ENCODE measurements at places on chromosomes 3 and 15. TPM values are rescaled to one million over a fixed set of nuclear protein-coding genes. Genes with fewer than 3 reads are reported as not detected.

The TRIM71 gene
- total RNA-seq, result not detected

GRCh38 chr3:146308682-146309081 is 57.8 kb upstream of the PLSCR4 start:
- peak; percentile 100 for DNase-seq

The BUB1B gene
- 15.2 TPM for total RNA-seq

The KBTBD8 gene
- total RNA-seq, result 1.1 TPM

DNA sequence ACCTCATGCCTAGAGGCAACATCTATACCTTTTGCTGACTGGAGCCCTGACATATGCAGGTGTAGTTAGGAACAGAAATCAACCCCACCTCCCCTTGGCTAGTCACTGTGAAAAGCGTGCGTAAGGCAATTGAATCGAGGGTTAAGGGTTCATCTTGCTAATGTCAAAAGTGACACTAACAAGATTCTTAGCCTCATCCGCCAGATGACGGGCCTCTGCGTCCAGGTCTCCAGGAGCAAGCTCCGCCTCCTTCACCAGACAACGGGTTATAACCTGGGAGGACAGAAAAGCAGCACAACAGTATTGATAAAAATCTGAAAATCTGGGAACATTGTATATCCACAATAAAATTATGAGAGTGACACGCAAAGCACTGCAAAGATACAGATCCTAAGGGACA is 4.7 kb downstream of the SELENOS start:
- DNase-seq, result no peak

DNA sequence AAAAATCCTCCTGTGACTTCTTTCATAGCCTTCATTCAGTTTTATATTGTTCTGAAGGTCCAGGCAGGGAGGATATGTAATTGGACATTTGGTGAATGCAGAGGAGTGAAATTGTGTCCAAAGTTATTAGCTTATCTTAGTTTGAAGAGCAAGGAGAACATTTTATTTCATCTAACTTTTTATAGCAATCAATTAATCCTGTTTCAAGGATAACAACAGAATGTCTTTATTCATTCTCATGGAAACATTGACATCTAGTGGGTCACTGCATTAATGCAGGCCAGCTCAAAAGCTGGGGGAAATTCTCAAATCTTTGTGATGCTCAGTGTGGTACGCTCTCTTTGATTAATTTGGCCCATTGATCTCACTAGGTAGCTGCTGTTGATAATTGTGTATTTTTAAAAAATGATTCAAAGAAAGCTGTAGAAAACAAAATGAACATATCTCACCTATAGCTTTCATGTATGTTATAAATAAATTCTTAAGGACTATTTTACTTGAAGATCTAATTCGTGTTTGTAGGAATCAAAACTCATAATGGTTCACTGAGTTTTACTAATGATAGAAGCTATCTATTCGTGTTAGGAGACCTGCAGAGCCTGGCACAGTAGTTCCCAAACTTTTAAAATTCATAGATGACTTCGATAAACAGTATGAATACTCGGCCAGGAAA is 150.8 kb upstream of the KCNMB2 start:
- no peak for DNase-seq

DNA sequence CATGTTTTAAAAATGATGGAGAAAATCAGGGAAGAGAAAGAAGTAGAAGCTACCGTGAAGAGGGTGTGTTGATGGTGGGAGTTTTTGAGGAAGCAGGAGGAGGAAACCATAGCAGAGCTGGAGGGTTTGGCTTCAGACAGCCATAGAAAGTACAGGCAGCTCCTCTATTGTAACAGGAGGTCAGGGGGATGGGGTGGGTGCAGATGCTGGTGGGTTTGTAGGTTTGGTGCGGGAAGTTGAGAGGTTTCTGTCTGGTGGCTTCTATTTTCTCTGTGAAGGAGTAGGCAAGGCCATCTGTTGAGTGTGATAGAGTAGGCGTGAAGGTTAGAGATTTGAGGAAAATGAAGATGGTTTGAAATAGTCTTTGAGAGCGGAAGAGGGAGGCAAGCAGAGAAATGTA is 97.7 kb upstream of the TBC1D5 start:
- DNase-seq, result no peak

The HYAL1 gene
- total RNA-seq, result 1.2 TPM

The NTRK3 gene
- 0.41 TPM for total RNA-seq

DNA sequence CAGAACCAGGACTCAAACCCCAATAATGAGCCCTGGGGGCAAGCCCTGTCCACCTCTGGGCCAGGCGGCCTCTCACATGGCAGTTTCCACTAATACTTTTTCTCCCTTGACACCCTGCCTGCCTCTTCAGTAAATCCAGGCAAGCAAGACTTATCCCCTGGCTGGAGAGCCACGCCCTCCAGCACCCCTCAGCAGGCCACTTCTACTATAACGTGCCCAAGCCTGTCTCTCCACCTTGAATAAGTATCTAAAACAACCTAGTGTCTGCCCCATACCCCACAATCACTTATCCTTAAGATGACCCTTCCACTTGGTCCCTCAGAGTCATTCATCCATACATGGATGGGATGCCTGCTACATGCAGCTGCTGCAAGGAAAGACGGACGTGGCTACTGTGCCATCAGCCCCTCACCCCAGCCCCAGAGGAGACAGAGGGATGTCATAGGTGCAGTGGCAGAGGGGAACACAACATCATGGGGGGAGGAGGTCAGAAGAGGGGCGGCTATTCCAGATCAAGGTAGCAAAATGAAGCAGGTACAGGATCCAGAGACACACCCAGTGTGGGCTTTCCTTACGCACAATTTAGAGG is 63.4 kb downstream of the LRIG1 start:
- no peak for DNase-seq
